ENCODE measurements at places on chromosomes 6 and 20.

DNA sequence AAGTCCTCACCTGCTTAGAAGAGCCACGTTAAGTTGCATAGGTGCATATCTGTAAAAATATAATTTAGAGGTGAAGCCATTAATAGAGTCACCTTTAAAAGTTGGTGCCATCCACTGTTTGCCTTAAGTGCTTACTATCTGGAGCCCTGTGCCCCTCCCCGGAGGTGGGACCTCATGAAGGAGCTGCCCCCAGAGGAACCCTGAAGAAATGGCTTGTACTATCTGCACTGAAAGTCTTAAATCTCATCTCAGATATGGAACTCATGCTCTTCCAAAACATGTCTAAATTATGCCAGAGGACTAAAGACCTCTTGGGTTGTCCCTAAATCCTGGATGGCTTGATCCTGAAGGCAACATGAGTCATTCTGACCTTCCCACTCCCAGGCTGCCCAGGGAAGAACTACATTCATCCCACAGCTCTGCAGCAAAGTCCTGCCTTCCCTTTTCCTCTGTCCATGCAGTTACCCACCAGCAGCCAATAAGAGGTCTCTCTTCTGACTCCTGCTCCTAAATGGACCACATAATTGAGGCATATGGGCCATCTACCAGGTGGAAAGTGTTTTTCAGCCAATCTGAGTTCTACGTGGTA is 85.3 kb downstream of the ASXL1 start:
- DNase-seq: no peak

DNA sequence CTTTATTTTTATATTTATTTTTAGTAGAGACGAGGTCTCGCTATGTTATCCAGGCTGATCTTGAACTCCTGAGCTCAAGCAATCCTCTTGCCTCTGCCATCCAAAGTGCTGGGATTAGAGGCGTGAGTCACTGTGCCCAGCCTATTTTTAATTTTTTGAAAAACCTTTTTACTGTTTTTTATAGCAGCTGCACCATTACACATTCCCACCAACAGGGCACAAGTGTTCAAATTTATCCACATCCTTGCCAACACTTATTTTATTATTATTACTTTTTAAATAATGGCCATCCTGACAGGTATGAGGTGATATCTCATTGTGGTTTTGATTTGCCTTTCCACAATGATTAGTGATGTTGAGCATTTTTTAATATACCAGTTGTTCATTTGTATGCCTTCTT is 42.5 kb downstream of the PACSIN1 start:
- no peak for DNase-seq

DNA sequence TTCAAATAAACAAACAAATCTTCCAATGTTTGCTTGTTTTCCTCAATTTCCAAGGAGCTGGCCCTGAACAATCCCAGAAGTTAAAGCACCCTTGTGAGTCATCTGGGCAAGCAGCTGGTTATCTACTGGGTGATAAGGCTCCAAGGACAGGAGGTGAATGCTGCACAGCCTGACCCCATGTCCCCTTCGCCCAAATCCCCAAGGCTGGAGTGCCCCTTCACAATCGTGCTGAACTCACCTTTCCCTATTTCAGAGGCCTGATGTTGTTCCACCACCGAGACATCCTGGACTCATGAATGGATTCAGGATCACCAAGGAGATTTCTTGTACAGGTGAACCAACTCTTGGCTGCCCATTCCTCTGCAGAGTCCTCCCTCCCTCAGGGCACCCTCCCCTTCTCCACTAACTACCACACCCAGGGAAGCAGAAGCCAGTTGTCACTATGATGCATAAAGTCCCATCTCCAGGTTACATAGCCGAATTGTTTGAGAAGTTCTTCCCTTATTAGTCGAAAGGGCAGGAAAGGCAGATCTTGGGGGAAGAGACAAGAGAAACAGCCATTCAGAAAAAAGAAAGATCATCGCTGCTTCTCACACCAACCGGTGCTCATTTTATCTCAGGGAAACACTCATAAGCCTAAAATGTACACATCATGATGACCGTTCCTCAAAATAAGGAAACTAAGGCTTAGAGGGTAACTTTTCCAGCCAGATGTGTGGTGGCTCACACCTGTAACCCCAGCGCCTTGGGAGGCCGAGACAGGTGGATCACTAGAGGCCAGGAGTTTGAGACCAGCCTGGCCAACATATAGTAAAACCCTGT is 138.8 kb upstream of the RREB1 start:
- DNase-seq: no peak

DNA sequence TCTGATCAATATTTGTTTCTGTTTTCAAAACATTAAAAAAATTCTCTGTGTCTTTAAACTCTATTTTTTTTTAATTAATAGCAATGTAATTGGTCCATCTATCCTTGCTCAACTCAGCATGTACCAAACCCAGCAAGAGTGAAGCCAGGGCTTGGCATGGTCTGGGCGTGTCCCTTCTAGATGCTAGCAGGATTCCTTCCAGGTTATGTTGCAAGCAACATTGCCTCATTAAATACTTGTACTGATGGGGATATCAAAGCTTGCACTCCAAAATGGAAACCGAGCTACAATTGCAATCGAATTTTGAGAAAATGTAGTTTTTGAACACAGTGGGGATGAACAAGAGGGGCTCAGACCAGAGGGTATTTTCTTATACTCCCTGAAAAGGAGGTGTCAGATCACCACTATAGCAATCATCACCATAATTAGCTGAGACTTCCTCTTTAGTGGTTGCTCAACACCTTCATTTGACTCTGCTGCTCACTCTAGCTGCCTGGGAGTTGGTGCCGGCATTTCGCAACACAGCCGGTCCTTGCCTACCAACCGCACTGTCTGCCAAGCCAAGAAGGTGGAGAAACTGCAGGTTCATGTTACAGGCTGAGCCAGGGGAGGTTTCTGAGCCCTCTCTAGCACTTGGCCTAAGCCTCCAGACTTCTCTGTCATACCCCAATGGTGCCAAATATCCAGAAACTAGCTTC is 67.8 kb upstream of the RALGAPA2 start:
- no peak for DNase-seq

GRCh38 chr6:28580475-28580874 is 54.8 kb downstream of the GPX5 start:
- DNase-seq: no peak

DNA sequence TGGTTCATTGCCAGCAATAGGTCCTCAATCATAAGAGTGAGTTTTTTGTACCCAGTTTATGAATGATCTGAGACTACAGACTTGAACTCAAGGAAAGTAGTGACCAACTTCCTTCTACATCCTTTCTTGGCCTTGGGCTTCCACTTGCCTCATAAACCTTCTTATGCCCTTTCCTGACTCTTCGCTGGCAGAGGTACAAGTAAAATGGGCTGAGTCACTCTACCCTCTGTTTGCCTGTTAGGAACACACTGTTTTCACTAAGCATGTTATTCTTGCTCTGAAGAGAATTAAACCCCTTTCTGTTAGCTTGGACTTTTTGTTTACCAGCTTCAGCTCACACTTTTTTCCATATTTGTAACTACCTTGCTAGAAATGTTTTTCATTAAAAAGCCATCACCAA is 74.4 kb downstream of the PKHD1 start:
- DNase-seq: no peak

- DNase-seq: no peak
These were observed 4.2 kb upstream of the MAVS start for GRCh38 chr20:3842348-3842930.

GRCh38 chr20:10064611-10065010 is 29.8 kb downstream of the ANKEF1 start:
- DNase-seq: no peak

DNA sequence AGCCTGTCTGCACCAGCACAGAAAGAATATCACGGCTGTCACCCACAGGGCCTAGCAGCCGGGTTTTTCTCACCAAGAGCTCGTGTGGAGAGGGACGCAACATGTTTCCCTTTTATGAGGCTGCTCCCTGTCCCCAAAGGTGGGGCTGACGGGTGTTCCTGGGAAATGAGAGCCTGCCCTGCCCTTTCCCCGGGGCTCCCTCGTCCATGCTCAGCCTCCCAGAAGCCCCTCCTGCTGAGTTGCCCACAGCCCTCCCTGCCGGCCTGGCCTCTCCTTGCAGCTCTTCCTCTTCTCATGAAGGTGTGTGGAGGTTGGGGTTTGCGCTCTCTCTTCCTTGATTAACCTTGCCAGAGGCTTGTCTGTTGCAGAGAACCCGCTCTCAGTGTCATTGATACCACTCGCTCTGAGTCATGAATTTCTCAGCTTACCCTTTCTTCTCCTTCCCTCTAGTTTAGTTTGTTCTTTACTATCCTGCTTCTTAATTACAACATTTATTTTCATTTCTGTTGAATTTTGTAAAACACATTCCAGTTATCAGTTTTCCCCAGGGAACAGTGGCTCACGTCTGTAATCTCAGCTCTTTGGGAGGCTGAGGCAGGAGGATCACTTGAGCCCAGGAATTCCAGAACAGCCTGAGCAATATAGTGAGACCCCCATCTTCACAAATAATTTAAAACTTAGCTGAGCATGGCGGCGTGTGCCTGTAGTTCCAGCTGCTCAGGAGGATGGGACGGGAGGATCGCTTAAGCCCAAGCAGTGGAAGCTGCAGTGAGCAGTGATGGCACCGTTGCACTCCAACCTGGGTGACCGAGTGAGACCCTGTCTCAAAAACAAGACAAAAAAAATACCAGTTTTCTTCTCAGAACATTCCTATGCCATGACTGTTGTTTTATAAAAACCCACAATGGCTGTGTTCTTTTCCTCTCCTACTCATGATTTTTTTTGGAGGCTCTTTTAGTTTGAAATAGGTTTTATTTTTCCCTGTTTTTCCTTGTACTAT is 103.8 kb downstream of the TMEM242 start:
- DNase-seq: no peak
